Heart left ventricle (tissue), 16 donors: ENCODE measurements at places on chromosomes 1 and 21. TPM values are rescaled to one million over a fixed set of nuclear protein-coding genes. Genes with fewer than 3 reads are reported as not detected.

The OR6K2 gene
- not detected for polyA plus RNA-seq

The AKNAD1 gene
- not detected for polyA plus RNA-seq

The RPE65 gene
- not detected for polyA plus RNA-seq

The PDIK1L gene
- 2.1 TPM for polyA plus RNA-seq

The KIF21B gene
- polyA plus RNA-seq, result 0.30 TPM

The TMEM269 gene
- not detected for polyA plus RNA-seq

GRCh38 chr1:48619539-48619938, 147.5 kb upstream of the SPATA6 start:
- no peak for DNase-seq

DNA sequence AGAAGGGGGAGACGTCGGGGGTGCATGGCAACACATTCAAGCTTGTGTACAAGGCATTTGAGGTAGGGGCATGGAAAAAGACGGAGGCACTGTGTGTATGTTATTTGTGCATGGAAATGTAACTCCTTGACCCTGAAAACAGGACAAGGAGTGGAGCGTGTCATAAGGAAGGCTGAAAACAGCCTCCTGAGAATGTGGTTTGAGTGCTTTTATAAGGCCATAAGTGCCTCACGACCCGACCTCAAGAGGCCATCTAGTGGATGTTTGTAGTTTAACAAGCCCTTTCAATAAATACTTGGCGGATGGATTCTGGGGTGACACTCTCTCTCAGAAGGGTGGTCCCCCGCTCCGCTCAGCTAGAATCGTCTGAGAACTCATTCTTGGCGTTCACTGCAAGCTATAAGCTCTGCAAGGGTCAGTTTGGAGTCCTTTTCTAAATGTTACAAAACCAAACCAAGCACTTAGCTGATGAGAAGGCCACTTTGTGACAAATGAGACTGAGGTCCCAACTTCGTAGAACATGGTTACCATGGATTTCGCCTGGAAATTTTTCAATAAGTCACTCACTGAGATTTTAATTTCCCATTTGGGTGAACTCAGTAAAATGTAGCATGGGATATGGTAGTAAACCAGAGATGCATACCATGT, 38.8 kb upstream of the CLCA4 start:
- DNase-seq, result no peak

DNA sequence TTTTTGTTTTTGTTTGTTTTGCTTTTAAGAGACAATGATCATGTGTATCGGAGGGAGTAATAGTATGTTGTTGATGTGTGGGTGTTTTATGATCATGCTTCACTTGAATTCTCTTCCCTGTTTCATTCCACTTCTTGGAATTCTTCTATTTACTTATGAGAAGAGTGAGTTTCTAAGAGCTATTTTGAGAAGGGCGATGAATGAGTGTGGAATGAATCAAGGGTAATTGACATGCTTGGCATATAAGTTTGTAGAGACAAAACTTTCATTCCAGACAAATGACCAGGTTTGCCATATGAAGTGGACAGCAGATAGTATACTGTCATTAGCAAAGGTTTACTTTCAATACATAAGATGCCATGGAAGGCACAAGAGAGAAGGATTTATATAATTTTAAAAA, 42.3 kb upstream of the PDC start:
- DNase-seq, result no peak

- DNase-seq, result no peak
Observed at GRCh38 chr21:28884481-28884880, 108.2 kb downstream of the LTN1 start.

- no peak for DNase-seq
Observed at GRCh38 chr1:30627994-30628393, 95.4 kb downstream of the MATN1 start.

GRCh38 chr21:34668803-34669148, at the start of gene CLIC6:
Gene CLIC6, plus strand, starts transcription at chr21:34668994. Its CDS starts 395 bp downstream, at chr21:34669389.
- no peak for DNase-seq

- no peak for DNase-seq
Observed at GRCh38 chr21:28418726-28419514, 573.8 kb downstream of the LTN1 start.

- no peak for DNase-seq
Observed at GRCh38 chr1:150895618-150896017, 8.7 kb downstream of the CTXND2 start.

DNA sequence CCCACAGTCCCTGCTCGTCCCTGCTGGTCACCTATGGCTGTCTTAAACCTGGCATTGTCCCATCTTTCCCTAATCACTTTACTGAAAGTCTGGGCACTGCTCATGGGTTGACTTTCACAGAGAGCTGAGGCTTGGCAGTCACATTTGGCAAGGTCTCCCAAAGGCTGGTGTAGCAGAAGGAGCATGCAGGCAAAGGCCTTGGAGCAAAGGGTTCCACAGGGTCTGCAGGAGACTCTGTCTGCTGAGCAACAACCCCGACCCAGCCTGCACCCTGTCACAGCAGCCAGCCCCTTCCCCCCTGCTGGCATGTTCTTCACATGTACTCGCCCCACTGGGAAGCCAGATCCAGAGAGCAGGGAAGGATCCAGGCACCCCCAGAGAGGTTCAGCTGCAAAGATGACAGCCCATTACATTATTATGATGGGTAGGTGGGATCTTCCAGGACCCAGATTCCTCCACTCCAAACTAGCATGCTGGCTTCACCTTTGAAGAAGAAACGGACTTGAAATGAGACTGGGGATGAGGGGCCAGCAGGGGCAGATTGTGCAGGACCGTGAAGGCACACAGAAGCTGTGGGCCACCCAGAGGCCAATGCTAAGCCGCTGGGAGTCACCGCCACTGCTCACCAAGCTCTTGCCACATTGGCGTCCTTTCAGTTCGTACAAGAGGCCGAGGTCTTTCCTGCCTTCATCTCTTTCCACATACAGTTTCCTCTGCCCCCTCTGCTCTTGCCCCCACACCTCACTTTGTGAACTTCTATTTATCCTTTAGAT, 14.2 kb upstream of the TMEM125 start:
- DNase-seq, result peak; percentile 49

GRCh38 chr1:178798232-178798861, 72.5 kb downstream of the ANGPTL1 start:
- DNase-seq, result no peak

- no peak for DNase-seq
Observed at GRCh38 chr1:240027059-240027462, 64.6 kb upstream of the FMN2 start.

DNA sequence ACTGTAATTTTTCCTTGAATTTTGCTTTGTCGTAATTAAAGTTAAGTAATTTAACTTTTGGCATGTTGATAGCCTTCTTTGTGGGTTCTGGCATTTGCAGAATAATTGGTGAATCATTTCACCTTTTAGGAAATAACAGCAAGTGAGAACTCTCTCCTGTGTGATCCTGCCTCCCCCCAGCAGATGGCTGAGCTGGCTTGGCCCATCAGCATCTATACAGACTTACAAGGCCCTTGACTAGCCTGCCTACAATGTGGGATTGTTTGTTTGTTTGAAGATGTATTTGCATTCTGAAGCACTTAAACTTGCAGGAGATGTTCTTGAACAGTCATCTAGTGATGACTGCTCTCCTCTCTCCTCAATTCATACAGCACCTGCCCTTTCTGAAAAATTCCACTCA, 55.9 kb downstream of the MACO1 start:
- no peak for DNase-seq

DNA sequence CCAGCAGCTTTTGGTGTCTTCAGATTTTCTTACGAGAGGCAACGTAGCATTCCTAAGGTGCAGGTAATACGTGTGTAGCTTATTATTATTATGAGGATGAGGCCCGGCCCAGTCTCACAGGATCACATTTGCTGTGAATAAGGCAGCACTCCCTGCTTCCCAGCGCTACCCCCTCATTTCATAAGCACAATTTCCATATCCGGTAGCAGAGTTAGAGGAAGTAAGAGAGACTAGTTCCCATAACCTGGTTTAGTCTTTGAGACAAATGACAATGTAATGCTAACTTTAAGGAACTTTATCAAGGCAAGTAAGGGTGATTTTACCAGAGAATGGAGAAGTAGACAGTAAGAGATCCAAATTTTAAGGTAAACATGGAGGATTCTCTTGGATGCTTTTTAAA, 14.6 kb upstream of the LMO4 start:
- no peak for DNase-seq

DNA sequence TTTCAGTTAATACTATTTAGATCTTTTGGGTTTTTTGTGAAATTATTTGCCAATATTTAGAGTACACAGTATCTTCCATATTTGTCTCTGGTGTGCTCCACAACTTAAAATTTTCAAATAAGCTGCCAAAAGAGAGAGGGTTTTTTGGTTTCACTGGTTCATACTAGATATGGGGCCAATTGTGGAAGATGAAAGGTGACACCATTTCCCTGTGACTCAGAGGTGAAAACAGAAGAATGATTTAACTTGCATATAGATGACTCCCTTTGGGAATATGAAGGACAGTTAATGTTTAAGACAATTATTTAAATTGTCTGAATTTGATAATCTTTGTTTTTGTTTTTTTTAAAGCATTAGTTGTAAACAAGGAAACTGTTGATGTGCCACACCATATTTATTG, 37.5 kb downstream of the IVNS1ABP start:
- DNase-seq, result no peak

- DNase-seq, result no peak
Observed at GRCh38 chr1:225879521-225880221, 2.5 kb downstream of the TMEM63A start.

GRCh38 chr1:68120136-68120791, 69.8 kb upstream of the DIRAS3 start:
- no peak for DNase-seq

- no peak for DNase-seq
Observed at GRCh38 chr1:46721686-46722205, 2.8 kb upstream of the EFCAB14 start.

DNA sequence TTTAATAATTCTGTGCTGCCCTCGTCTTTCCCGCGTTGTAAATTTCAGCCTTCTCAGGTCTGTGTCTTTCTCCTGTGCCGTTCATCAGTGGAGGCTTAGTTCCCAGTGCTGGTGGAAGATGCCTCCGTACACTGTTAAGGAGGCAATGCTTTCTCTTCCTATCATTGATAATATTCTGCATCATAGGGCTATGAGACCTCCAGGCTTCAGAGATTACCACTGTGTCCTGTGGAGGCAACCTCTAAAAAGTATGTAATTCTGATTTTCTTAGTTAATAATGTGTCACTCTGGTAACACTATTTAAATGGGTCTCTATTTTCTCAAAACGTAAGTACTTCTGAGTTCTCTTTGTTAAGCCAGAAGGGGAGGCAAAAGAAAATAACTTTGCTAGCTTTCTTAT, 538.3 kb downstream of the SMYD3 start:
- DNase-seq, result no peak

- no peak for DNase-seq
Observed at GRCh38 chr1:180494370-180494769, 8.0 kb downstream of the ACBD6 start.

GRCh38 chr1:97947695-97948094, 26.9 kb upstream of the DPYD start:
- DNase-seq, result no peak

GRCh38 chr21:37421306-37421705, 54.7 kb downstream of the DYRK1A start:
- DNase-seq, result no peak

DNA sequence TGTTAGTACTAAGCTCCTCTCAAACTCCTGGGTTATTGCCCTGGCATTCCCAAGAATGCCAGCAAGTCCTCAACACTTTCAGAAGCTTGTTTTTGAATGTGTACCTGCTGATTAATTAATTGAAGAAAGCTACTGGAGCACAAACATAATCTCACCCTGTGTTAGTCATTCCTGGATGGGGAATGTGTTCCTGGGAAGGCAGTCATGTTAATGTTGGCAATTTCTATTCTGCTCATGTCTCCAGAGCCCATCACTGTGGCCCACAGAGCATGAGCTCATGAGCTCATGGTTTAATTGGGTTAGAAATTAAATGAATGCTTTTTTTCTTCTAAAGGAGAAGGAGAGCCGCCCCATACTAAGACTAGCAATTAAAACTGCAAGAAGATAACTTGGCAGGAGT, 31.9 kb upstream of the KCNA3 start:
- no peak for DNase-seq

GRCh38 chr1:71964188-71964587, 318.2 kb downstream of the NEGR1 start:
- no peak for DNase-seq

DNA sequence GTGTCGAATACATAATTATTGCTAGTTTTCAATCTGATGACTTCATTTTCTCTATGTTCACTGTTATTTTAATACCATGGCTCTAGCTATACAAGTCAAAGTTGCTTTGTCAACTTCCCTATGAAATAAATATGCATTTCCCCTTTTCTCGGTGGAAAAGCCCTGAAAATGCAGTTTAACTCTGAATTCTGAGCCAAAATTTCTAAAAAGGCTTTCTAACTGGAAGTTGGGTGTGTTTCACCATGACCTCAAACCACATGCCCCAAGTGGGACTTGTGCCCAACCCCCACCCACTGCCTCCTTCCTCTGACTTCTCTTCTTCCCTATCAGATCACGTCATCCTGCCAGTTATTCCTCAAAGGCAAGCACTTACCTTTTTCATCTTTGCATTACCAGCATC, 8.9 kb downstream of the MKNK1 start:
- peak; percentile 74 for DNase-seq

- DNase-seq, result no peak
Observed at GRCh38 chr1:183126528-183126927, 59.5 kb upstream of the LAMC2 start.

- DNase-seq, result no peak
Observed at GRCh38 chr21:44643741-44644310, 2.4 kb upstream of the KRTAP10-11 start.

DNA sequence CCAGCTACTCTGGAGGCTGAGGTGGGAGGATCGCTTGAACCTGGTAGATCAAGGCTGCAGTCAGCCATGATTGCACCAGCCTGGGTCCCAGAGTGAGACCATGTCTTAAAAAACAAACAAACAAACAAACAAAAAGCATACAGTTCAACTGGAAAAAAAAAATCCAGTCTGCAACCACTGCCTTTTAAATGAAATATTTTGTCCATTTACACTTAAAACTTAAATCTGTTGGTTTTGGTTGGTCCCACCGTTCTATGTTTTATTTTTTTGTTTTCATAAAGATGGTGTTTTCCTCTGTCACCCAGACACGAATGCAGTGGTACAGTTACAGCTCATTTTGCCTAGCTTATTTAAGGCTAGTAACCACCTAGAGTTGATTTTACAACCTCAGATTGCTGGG, 9.8 kb downstream of the FALEC start:
- DNase-seq, result no peak

DNA sequence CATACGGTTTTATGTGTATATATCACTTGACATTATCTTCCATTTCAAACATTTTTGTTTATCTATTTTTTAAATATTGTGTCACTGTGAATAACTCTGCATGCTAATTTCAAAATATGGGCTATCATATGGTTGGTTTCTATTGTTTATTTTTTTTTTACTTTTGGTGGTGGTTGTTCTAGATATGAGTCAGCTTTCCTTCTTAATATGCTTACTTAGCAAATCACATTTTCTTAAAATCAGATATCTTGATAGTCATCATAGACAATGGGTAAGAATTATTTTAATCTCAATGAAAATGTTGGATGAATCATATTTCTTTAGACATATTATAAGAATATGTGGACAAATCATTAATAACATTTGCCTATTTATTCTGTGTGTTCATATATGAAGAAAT, 881.5 kb downstream of the BRINP3 start:
- DNase-seq, result no peak
